Right cardiac atrium (tissue), 5 donors: ENCODE measurements at places on chromosomes 7 and 10.

DNA sequence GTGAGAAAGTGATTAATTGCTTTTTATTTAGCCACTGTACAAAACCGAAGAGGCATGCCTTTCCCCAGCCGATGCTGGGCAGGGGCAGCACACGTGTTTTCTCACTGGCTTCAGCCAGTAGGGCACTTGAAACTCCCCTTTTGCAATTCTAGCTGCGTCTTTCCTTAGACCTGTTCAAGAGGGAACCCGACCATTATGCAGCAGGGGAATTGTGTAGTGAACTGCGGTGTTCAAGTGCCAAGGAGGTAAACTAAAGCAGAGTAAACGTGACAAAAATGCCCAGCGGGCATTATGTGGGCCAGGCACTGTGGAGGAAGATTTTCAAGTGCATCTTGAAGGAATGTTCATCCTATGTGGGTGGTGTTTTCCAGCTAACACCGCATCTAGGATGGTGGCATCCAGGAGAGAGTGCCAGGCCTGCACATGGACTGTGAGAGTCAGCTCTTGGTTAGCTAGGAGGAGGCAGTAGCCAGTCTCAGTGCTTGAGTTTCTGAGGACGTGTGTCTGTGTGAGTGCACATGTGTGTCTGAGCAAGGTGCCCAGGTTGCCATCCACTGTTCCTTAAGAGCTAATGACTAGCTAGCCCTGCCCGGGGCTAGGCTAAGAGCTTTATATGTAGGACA is 3.3 kb downstream of the WIPF3 start:
- no peak for DNase-seq

DNA sequence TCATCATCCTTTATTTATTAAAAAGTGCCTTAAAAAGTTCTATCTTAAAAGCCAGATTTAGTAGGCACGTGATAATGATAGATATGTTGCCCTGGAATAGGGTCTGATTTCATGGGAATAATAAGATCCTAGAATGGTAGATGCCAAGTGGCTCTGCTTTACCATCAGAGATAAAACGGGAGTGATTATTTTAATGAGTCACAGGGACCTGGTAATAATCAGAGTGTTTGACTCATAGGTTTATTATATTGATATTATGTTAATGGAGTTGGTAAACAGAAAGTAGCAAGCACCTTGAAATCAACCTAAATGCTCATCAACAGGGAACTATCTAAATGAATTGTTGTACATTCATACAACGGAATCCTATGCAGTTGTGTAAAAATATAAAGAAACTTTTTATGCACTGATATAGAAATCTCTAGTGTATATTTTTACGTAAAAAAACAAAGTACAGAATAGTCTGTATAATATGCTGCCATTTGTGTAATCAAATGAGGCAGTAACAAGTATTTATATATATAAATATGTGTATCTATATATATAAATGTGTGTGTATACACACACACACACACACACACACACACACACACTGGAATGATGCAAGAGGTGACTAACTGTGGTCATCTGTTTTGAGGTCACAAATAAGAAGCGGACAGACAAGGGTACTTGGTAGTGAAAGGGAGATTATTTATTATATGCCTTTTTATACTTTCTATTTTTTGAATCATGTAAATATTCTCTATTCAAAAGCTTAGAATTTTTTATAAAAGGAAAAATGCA is 78.6 kb upstream of the DYNC1I1 start:
- DNase-seq = no peak

DNA sequence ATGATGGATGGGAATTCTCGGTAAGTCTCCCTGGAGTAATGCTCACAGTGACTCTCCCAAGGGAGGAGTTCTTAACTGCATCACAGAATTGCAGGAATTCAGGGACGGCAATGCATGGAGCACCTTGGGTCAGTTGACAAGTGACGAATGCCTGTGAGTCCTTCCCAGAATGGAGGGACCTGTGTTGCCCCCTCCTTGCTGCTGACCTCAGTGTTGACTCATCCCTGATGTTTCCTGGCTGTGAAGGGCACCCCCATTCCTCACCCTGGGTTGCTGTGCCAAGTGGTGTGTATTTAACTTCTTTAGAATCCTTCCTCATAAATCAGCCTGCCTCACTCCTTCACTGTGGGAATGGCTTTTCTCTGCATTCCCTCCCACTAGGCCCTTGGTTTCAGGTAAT is 98.9 kb downstream of the LRMDA start:
- no peak for DNase-seq

GRCh38 chr10:95758351-95759025 is 2.5 kb downstream of the ENTPD1 start:
- no peak for DNase-seq

DNA sequence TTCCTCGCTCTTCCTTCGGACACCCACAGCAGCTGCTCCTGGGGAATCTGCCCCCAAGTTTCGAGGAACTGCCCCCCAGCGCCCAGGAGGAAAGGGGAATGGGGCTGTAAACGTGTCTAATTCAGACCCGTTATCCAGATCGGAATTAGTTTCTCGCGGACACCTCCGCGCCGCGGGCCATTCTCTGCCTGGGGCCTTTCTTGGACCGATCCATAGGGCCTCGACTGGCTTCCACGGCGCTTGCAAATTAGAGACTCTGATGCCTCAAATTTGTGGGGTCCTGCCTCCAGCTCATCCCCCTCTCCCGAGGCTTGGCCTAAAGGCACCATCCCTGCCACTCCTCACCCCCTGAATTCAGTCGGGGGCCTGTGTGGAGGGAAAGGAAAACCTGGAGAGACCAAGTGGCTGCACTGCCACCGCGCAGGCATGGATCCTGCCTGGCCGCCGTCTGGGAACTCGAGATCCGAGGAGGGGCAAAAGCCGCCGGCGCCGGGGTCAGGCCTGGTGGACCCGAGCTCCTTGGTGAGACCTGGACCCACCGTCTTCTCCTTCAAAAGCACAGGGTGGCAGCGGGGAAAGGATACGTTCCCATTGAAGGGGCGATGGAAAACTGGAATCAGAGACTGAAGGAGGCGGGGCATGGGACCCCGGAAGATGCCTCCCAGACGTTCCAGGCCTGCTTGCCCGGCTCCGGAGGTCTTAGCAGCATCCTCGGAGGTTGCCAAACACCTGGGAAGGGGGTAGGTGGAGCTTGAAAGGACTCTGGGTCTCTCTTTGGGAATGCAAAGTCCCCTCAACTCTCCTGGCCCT is 13.7 kb downstream of the LBX1 start:
- no peak for DNase-seq

DNA sequence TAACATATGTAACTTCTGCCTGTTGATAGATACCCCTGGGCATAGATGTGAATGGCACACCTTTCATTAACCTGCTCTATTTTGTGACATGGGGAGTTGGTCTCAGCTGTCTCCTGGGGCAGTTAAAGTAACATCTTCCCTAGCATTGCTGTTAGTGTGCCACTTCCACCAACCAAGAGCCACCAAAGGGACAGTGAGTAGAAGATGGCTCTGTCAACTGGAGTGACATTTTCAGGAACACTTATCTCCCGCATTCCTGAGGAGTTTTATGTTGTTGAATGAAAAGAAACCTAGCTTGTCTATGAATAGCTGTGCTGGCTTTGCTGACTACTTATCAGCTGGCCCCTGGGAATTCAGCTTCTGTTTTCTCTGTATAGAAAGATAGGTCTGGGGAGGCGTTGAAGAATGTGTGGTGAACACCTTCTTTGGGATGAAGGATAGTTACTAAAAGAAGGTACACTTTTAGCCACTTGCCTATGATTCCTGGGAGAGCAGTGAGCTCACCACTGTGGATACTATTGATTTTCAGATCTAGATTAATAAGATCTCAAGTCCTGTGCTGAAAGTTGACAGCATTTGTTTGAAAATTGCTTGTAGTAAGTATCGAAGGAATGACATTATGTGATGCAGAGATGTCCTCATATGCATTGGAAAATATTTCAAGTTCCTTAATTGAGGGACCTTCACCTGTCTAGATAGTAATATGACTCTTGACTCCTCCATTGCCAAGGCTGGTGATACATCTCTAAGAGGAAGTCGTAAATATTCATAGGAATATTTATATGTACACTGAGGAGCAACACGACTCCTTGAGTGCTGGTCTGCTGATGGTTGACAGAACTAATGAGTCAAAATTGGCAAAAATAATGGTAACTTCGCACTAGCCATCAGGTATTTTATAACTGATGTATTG is 7.6 kb downstream of the STARD3NL start:
- no peak for DNase-seq
